ENCODE measurements at places on chromosomes 4 and X.

DNA sequence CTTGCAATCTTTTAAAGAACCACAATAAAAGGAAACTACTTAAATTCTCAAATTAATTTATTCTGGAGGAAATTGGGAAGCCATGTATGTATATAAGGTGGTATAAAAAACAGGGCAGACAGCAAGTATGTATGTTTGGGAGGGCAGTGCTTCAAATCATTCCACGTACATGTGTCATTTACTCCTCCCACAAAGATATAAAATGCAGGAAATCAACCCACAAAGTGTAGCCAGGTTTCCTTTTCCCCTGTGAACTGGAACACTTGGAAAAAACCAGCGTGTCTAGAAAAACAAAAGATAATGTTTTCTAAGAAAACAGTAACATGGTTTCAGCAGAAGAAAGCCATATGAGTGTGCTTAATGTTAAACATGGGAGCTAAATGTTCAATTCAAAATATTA, 156.7 kb upstream of the FAM47A start:
- DNase-seq: no peak

- DNase-seq: no peak
Measured at GRCh38 chrX:119194621-119195020, 41.5 kb upstream of the PGRMC1 start.

DNA sequence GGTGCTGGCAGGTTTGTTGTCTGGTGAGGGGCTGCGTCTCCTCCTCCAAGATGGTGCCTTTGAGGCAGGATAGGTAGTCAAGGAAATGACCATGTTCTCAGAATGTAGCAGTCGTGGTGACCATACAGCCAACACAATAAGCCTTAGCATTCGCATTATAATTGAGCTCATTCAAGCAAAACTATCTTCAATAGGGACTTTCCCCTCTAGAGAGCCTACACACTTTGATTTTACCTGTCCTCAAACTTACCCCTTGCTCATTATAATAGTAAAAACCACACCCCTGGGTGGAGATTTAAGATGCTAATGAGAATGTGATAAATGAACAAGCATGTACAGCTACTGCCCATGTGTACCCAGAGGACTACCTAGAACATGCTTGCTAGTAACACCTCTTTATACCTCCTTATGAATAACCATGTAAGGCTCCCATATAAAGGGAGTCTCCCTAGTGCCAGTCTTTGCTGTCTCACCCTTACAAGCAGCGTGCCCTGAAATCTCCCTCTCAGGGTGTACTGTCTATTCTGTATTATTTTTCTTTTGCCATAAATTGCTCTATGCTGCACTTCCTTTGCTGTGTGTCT, 48.2 kb downstream of the FGFBP1 start:
- DNase-seq: no peak

GRCh38 chr4:81844717-81845116, 373.0 kb upstream of the RASGEF1B start:
- DNase-seq: peak; percentile 62

DNA sequence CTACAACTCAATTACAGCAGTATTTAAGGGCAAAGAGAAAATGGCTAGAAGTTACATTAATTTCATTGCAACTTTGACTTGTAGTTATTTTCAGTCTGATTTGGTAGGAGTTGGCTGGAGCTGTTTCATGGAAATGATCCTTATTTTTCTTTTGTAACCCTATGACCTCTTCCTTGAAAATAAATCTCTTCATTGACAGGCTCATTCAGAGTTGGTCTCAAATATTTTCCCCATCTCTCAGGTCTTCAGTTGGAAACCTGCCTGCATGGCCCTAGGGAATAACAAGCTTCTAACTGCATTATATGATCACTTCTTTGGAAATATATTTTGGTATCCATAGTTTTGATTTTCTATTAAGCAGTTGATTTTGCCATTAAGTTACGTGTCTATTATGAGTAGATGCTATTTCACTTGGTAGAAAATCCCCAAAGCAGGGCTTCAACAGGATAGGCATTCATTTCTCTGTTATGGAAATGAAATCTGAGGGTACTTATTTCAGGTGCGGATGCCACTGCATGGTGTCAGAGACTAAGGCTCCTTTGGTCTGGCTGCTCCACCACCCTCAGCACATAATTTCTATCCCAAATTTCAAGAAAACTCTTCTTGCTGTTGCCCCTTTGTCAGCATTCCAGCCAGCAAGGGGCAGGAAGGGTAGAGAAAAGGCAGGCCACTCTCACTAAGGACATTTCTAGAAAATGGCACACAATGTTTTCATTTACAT, 502.5 kb downstream of the SPRY1 start:
- no peak for DNase-seq

DNA sequence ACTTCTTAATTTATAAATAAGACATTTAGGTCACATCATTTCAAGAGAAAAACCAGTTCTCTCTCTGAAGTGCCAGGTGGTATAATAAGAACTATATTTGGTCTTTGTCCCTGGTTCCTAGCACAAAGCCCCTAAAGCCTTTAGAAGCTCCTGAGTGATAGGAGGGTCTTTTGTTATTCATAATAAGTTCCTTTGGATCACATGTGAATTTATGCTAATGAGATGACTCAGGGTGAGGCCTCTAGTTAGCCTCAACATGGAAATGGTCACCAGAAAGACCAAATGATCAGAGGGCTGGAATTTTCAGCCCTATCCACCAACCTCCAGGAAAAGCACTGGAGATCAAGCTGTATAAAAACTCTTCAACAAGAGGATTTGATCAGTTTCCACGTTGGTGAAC, 68.1 kb upstream of the BLTP1 start:
- DNase-seq: no peak

DNA sequence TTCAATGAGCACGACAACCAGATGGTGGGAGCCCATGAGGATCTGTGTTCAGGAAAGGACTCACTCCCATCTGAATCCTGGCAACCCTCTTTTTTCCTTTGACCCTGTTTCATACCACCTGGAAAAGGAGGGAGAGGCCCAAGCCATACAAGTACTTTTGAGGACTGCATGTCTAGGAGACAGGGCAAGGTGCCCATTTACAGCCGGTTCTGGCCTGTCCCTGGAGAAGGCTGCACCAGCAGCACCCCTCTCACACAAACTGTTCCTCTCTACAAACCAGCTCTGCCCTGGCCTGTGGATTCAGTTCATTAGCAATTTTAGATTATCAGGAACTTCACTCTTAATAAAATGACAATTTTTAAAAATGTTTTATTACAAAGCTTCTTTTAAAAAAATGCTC, 57.5 kb downstream of the HADH start:
- no peak for DNase-seq

GRCh38 chr4:74266081-74266480, 42.2 kb upstream of the EPGN start:
- DNase-seq: no peak

GRCh38 chr4:17168571-17168970, 270.1 kb upstream of the LDB2 start:
- DNase-seq: peak; percentile 26

GRCh38 chr4:48944756-48945241, 38.2 kb upstream of the OCIAD2 start:
- DNase-seq: no peak

GRCh38 chrX:74540635-74541249, 73.7 kb downstream of the RLIM start:
- DNase-seq: no peak

DNA sequence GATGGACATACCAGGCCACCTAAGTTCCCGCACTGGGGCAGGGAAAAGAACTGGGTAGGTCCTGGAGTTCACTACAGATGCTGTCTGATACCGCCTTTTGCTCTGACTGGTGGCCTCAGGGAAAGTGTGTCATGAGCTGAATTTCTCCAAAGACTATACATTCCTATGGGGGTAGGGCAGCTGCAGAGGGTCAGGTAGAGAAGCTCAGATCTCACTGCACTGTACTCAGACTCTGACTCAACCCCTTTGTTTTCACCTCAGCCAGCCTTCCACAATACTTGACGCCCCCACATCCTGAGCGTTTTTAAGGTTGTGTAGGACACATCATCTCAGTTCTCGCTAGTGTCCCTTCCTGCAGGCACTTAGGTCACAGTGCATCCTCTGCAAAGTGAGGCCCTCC, 7.8 kb downstream of the GATB start:
- no peak for DNase-seq

DNA sequence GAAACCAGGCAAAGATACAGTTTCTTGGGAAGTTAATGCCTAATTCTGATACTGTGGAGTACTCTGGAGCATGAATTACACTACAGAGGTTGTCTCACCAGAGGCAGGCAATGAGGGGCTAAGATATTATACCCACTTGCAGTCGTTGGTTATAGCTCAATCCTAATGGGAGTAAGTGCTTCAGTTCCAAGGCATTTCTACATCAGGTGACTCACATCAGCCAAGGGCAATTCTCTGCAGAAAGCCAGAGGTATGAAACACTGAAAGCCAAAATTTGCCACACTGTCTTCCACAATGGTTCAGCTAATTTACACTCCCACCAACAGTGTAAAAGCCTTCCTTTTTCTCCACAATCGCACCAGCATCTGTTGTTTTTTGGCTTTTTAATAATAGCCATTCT, 174.0 kb upstream of the IL15 start:
- DNase-seq: no peak

DNA sequence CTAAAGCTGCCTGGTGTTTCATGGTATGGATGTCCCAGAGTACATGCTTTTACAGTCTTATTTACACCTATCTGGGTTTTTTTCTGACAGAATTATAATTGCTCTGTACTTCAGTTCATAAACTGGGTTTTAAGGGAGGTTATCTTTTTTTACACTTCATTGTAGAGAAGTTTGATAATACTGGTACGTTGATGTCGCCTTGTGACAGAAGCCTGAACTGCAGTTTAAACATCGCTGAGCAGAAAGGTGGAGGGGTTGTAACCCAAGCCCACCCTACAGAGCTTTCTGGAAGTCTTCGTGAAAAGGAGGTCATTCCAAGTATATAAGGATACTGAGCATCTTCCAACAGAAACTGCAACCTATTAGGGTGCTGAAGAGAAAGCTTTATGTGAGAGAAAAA, 46.4 kb downstream of the BEX1 start:
- DNase-seq: no peak

DNA sequence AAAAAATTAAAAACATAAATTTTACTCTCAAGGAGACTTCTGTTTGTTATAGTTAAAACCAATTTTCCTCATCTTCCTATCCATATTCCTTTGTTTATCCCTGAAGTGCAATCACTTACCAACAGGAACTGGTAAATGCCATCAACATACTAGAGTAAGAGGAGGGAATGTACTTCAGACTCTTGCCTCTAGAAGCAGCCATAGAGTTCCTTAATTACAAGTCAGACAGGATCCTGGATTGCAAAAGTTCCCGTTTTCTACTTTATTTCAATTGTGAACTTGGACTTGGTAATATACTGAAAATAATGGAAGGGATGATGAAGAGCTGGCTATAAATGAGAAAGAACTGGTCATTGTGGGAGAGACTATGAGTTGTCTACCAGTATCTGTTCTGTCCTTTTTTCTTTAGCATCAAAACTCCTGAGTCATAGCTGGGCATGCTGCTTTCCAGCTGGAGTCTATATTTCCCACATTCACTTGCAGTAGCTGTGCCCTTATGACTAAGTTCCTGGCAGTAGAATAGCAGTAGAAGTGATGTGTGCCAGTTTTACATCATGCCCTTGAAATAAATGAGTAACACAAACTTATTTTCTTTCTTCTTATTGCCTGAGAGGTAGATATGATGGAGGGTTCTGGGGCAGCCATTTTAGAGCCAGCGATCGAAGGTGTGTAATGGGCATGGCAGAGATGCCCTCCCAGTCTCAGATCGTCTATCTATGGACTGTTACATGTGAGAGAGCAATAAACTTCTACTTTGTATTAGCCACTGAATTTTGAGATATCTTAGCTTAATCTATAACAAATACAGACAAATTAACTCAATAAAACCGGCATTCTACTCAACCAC, 26.8 kb upstream of the SPARCL1 start:
- DNase-seq: peak; percentile 56

GRCh38 chr4:100289530-100289888, 99.2 kb upstream of the DDIT4L start:
- DNase-seq: no peak

GRCh38 chrX:107741404-107741790, 34.2 kb downstream of the TSC22D3 start:
- no peak for DNase-seq

DNA sequence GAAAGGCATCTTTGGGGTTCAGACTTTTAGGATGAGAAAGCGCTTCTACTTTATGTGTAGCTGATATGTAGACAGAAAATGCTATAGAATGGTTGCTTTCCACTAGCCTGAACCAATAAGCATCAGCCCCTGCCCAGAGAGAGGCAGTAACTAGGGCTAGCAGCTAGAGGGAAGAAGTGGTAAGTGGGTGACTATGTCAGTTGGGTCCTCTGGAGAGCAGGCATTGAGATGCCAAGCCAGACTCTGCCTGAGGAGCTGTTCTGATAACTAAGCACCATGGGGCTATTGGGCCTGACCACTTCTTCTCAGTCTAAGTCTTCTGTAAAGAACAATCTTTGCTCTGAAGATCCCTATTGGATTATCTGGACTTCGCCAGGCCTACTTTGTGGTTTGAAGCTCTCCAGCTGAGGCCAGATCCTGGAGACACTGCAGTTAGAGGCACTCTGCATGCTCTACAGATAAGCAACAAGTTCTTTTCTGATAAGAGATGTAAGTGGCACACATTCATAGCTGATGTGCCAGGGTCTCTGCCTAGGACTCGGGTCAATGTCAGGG, 146.1 kb downstream of the RBM46 start:
- no peak for DNase-seq

DNA sequence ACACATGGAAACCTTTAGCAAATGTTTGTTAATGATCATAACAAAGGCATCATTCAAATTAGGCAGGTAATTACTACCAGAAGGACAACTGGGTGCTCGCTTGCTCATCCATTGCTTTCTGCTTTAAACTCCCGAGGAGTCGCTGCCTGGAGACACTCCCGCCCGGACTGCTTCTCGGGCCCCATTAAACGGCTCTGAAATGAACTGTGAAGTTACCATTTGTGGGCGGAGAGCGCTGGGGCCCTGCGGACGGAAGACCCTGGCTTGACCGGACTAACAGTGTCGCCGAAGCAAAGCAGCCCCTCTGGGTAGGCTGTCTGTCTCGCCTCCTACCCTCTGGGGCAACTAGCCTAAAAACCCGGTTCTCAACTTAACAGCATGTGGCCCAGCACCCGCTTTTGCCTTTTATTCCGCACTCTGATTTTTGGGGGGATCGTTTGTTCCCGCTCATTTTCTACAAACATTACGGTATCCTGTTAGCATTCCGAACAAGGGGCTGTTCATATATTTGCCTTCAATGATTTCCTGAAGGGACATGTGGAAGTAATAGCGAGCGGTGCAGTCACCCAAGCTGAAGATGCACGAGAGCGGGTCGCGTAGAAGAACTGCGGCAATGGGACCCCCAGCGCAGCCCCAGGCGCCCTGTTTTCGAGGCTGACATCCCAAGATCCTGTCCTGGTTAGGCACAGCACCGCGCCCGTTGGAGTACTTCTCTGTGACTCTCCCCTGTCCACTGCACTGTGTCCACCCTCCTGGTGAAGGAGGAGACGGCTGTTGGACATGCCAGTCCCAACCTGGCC, 1.6 kb upstream of the PDGFRA start:
- DNase-seq: no peak

- no peak for DNase-seq
Measured at GRCh38 chrX:138485767-138486166, 225.8 kb downstream of the FGF13 start.

Data from retinal pigment epithelial cell (primary cell).